ENCODE measurements at places on chromosomes 16 and 17.

DNA sequence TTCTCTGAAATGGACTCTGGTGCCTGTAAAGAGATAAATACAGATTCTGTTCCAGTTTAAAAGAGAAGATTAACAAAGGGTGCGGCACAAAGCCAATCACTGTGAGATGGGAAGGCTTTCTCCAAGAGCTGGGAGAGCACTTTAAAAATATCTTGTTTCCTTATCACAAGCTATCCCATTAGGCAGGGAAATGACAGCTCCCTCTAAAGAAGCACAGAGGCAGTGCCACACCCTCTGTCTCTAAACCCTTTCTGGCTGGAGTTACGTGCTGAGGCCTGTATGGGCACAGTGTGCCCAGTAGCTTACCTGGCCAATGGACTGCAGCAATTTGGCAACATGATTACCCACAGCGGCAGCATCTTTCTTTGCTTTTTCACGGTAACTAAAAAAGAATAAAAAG, 9.0 kb upstream of the TERB1 start:
- no peak for DNase-seq

DNA sequence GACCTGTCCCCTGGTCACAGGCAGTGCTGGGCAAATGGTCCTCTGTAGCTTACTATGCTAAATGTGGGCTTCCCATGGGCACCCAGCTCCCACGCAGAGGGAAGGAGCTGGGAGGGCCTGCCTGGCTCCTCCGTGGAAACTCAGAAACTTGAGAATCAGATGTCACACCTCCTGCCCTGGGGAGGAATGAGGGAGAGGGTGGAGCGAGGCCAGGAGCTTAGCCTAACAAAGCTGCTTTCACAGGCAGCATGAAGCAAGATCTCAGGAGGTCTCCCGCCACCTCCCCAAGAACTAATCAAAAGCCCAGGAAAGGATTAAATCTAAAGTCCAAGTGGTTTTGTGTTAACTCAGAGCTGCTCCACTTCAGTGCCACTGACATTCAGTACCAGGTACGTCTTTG, 33.6 kb upstream of the XYLT2 start:
- DNase-seq: no peak

- DNase-seq: no peak
Measured at GRCh38 chr16:25941800-25942499, 250.2 kb downstream of the HS3ST4 start.

- no peak for DNase-seq
Measured at GRCh38 chr17:11304568-11304967, 63.6 kb downstream of the SHISA6 start.

DNA sequence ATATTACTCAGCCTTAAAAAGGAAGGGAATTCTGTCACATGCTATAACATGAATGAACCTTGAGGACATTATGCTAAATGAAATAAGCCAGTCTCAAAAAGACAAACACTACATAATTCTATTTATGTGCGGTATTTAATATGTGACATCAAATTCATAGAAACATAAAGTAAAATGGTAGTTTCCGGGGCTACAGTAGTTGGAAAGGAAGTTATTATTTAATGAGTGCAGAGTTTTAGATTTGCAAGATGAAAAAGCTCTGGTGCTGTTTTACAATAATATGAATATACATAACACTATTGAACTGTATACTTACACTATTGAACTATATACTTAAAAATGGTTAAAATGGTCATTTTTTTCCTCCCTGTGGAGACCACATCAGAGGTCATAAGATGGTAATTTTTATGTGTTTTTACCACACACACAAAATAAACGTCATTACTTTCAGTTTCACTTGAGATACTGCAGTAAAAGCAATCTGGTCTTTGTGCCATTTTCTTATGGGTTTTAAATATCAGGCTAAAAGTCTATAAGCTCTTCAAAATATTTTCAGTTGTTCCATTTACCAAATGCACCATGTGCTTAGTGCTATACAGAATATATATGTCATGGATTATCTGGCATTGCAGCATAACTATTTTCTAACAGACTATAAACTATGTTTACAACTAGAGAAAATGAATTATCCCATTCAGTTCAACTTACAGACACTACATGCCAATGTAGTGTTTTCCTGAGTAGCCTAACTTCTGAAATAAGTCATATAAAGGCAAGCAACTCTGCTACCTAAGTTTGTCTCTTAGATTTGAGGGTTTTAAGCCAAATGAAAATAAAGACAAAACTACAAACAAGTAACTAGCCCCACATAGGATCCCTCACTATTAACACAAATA, 90.9 kb downstream of the SPAG9 start:
- no peak for DNase-seq

DNA sequence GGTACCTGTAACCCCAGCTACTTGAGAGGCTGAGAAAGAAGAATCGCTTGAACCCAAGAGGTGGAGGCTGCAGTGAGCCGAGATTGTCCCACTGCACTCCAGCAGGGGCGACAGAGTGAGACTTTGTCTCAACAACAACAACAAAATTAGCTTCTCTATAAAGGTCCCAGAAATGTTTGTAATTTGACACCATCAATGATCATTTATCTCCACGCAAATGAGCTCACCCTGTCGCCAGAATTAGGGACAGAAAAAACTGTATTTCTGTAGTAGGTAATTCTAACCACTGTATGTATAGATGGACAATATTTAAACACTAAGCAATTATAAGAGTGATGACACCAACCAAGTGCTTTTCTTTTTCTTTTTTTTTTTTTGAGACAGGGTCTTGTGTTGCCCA, 10.7 kb downstream of the C17orf78 start:
- no peak for DNase-seq

- DNase-seq: no peak
Measured at GRCh38 chr16:47731252-47731651, 270.1 kb downstream of the PHKB start.

GRCh38 chr16:79066561-79066960, 534.0 kb downstream of the MAF start:
- DNase-seq: no peak
